Cortex of kidney (tissue), 1 donor: ENCODE measurements at places on chromosomes 6 and 20.

GRCh38 chr6:116144605-116145004 lies 18.7 kb upstream of the COL10A1 start:
- DNase-seq = no peak

GRCh38 chr6:149334201-149334600 lies 16.7 kb downstream of the TAB2 start:
- DNase-seq = no peak

GRCh38 chr6:20137240-20137639 lies 75.0 kb downstream of the MBOAT1 start:
- no peak for DNase-seq

GRCh38 chr20:3925899-3926638 lies 36.9 kb downstream of the PANK2 start:
- no peak for DNase-seq
